Stimulated activated CD8-positive, alpha-beta memory T cell treated with anti-CD3 and anti-CD28 coated beads, Interleukin-7, amount 100 ng/mL, for 1 hour (primary cell): ENCODE measurements at places on chromosomes 4 and X.

DNA sequence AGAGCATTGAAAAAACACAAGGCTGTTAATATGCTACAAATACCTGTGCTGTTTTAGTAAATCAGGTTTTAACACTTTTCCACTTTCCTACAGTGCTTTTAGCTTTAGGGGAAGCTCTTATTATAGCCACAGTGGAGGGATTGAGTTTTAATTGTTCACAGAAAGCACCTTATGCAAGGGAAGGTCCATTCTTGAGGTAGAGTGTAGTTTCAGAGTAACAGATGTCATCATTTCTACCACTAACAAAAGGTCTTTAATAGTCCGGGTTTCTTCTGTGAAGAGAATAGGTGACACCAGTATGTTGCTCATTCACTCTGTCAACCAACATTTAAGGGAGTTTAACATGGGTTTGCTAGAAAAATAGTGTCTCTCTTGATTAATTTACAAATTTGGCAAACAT, 104.4 kb downstream of the STIM2 start:
- no peak for DNase-seq

DNA sequence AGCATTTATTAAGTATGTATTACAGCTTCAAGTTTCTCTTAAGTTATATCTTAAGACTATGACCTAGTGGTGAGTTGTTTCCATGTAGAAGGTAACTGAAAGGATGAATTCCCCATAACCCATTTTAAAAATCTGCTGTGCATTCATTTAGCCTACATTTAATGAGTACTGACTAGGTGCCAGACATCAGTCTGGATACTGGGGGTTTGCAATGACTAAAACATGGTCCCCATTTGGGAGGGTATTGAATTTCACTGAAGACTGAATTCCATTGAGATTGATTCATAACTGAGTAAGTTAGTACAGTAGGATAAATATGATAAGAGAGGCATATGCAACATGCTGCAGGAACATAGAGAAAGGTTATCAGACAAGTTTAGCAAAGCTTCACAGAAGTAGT, 241.5 kb downstream of the FRAS1 start:
- no peak for DNase-seq

DNA sequence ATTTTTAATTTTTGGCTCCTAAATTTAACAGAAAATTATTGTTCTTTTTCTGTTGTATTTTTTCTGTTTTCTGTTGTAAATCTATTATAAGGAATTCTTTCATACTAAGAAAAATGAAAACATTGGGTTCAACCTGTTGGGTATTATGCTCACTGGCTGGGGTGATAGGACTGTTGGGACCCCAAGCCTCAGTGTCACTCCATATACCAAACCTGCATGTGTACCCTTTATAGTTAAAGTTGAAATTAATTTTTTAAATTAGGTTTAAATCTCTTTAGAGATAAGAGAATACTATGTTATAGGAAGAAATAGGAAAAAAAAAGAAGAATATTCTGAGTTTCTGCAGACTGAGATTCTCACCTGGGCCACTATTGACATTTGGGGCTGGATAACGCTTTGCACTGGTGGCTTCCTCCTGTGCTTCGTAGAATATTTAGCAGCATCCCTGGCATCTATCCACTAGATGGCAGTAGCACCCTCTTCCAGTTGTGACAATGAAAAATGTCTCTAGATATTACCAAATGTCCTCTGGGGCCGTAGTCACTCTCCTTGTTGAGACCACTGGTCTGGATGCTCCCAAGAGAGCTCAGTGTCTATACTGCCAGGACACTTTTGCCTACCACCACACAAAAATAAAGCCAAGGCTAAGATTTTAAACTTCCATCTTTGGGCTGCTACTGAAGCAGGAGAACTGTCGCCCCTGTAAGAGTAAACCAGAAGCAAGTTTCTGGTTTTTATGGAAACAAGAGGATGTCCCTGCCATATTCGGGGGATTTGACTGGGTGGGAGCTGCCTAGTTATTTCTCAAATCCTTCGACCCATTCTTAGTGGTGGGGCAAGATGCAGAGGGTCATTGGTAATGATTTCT, 22.4 kb upstream of the CLTRN start:
- DNase-seq, result peak; percentile 38

DNA sequence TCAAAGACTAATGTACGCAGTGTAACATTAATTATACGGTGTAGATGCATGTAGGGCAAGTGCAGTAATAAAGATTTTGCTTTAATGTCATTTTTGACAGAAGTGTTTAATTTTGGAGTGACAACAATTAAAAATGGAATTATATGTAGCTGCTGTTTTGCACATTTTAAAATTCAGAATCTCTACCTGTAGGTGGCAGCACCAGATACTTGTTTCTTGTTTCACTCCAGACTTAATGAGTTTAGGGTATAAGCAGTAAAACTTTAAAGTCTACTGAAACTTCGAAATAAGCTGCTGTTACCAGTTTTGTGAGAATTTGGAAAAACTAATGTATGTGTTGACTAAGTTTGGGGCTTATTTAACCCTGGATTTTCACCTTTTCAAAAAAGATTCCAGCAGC, 144.9 kb downstream of the POLA1 start:
- no peak for DNase-seq
